ENCODE measurements at places on chromosomes 2 and 18. TPM values are rescaled to one million over a fixed set of nuclear protein-coding genes. Genes with fewer than 3 reads are reported as not detected.

ARHGAP25 gene
- 1.7 TPM for total RNA-seq

GRCh38 chr2:95037384-95037839, 11.9 kb downstream of the MAL start:
- no peak for DNase-seq

TM4SF20 gene
- not detected for total RNA-seq

DNA sequence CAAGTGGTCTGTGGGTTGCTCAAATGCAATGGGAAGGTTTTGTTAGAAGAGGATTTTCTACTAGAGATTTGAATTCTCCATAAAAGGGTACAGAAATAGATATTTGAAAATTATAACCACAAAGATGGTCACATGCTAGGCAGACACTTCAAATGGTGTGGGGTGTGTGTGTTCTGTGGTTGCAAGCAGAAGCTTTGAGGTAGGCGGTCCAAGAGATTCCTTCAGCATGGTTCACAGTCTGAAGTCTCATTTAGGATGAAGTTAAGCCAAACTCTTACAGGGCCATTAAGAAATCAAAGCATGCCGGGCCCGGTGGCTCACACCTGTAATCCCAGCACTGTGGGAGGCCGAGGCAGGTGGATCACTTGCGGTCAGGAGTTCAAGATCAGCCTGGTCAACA, 38.3 kb upstream of the RMDN2 start:
- no peak for DNase-seq

C2orf81 gene
- 0.28 TPM for total RNA-seq

DNA sequence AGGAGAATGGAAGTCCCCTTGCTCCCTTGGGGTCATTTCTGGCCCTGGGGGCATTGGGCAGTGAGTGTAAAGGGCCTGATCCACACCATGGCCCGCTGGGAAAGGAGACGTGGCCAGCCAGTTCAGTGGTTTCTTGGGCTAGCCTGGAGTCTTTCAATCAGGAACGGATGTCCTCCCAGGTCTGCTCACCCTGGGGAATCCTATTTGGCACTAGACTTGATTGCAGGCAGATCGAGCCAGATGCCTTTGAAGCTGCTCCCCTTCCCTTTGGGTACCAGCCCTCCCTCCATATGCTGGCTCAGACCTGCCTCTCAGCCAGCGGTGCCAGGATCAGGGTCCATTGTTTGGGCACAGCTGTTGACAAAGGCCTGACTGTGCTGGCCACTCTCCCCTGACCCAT, 11.0 kb downstream of the FBLN7 start:
- DNase-seq, result no peak

- DNase-seq, result no peak
These were observed 112.9 kb downstream of the RIF1 start for GRCh38 chr2:151522556-151522955.

PDE11A gene
- total RNA-seq, result 0.04 TPM

EML6 gene
- total RNA-seq, result 2.0 TPM

GRCh38 chr2:136119717-136120675, 2.0 kb upstream of the CXCR4 start:
- DNase-seq, result no peak

- no peak for DNase-seq
These were observed 84.2 kb downstream of the NCKAP5 start for GRCh38 chr2:133484106-133484505.

GNLY gene
- total RNA-seq, result not detected

DNA sequence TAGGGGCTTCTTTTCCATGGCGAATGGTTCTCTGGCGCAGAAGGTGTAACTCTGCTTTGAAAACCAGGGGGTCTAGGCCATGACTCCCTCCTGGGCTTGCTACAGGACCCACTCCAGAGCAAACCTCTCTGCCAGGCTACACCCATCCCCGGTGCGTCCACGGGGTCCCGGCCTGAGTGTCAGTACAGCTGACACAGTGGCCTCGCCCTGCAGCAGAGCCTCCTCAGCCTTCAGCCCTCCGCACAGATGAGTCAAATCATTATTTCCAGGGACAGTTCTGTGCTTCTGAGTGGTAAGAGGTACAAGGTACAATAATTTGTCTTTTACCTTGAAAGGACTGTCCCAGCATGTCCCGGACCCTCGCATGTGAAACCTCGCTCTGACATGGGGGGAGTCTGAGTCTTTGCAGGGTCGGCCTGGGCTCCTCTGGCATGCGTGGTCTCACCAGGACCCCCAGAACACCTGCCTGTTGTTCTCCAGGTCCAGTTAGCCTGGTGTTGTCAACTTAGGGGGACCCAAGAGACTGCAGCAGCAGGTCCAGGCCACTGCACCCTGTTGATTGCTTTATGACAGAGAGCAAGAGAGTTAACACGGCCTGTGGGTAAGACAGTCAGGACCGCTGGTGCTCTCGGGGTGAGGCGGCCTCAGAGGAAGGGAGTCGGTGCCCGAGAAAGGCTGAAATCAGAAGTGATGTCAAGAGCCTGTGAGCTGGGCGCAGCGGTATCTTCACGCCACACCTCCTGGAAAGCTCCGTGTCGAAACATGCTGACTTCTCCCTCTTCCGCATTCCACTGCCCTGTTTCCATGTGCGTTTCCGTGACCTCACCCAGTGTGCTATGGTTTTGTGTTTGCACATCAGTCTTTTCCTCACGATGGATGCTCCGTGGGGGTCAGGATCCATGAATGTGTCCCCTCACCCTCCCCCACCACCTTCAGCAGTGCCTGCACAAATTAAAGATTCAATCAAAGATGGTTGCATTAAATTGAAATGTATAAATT, 340.1 kb downstream of the EIPR1 start:
- no peak for DNase-seq

GRCh38 chr2:238719641-238720040, 128.2 kb upstream of the TWIST2 start:
- DNase-seq, result no peak

DNA sequence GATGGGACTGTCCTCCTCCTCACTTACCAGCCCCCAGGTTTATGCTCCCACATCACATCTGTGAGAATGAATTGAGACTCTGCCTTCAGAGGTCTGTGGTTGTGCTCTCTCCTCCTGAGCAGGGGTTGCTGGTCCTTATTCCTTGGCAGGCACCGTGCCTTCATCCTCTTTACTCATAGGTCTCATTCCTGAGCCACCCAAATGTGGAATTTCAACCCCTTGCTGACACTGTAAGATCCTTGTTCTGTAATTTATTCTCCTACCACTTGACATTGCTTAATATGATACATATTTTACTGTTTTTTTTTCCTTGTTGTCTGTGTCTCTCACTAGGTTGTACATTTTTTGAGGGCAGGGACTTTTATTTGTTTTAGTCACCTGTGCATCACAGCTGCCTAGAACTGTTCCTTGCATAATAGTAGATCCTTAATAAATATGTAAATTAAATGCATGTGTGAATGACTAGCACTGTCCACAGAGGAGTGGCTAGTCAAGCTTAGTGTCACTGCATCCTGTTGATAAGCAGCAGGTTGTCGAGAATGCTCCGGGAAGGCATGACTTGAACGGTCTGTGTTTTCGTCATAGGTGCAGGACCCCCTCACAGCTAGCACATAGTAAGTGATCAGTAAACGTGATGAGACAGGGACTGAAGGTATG, 180.6 kb downstream of the ZNF407 start:
- no peak for DNase-seq

DNA sequence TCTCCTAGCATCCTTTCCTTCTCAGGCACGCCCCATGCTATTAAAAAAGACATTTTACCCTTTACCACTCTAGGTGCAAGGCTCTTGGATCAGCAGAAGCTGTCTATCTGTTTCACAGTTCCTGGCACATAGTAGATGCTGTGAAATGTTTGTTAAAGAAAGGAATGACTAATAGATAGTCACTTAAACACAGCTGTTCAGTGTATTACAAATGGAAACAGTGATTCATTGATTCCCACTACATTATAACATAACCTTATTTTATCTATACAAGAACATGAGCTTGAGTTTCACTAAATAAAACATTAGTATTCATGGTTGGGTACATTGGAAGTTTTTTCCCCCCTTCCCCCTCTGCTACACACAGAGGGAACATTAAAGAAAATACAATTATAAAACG, 142.1 kb downstream of the ASXL3 start:
- DNase-seq, result no peak

DNA sequence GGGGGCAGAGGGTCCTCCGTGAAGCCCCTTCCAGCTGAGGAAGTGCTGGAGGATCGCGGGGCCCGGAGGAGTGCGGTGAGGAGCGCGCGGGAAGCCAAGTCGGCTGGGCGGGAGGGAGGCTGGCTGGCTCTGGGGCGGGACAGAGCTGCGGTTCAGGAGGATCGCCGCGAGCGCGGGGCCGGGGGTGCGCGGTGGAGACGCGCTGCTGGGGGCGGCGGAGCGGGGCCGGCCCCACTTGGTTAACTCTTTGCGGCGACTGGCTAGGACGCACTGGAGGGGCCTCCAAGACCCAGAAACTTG, 464 bp downstream of the CYBRD1 start:
- DNase-seq, result no peak

ARL4C gene
- 1.6 TPM for total RNA-seq

STK11IP gene
- total RNA-seq, result 15.3 TPM

- DNase-seq, result no peak
These were observed 182.5 kb downstream of the CTIF start for GRCh38 chr18:48721312-48721711.

GRCh38 chr2:120820263-120820952, 84.7 kb downstream of the GLI2 start:
- DNase-seq, result no peak

DNA sequence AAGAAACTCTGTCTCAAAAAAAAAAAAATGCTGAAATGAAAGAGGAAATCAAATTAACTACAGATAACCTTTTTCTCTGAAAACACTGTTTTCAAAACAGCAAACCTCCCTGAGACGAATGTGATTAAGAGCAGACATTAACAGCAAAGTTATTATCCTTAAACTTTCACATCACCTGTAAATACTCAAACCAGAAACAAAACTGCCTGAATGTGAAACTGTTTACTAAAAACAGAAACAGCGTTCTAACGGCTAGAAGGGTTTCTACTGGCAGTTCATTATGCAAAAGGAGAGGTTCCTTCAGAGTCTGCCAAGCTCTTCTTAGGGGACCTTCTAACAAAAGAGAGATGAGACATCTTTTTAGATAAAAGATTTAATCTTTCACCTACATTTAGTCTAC, 45.9 kb downstream of the PNO1 start:
- DNase-seq, result no peak

ATP6V1C2 gene
- not detected for total RNA-seq

- DNase-seq, result no peak
These were observed 75.1 kb upstream of the STK39 start for GRCh38 chr2:168322325-168323007.

KYNU gene
- total RNA-seq, result 0.07 TPM

GRCh38 chr2:10341193-10341592, 38.5 kb downstream of the HPCAL1 start:
- no peak for DNase-seq

DNA sequence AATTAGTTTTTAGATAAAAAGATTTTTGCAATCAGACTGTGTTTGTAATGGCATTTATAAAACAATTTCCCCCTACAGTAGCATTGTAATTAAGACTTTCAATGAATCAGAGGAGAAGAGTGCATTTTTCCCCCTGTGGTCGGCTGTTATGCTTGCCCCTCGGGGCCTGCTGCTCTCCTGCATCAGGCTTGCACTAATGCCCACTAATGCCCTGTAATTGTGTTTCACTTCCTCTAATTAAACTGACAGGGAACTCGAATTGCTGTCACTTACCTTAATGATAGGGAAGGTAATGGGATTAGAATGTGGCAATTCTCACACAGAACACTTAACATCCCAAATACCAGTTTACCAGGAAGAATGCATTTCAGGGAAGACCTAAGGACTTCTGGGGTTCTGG, 61.2 kb upstream of the LRRTM1 start:
- DNase-seq, result no peak

DNA sequence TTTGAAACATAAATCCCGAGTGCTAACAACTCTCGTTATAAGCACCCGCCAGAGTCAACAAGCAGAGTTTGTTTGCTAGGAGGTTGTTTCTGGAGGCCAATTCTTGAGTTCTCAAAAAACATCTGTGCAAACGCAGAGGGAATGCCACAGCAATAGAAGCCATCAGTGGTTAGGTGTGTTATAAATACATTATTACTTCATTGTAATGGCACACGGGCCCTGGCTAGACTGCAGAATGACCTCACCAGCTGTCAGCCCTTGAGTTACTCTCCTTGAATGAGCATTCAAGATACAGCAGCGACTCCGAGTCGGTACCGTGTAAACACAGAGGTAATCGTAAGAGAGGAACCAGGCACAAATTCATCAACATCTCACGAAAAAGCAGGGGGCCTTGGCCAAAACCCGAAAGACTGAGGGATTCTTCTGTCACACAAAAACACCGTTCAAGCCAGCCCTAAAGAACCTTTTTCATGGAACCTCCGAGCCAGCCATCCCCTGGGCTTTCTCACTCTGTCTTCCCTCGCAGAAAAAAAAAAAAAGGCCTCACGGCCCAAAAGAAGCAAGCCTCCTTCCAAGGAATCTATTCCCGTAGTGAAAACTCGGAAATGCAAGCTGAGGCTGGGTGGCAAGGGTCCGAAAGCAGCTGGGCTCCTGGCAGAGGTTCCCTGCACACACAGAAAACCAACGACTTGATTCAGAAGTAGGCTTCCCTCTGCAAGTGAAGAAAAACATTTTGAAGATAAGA, 133.7 kb upstream of the MEIS1 start:
- no peak for DNase-seq

GRCh38 chr2:151767536-151767935, 33.3 kb upstream of the NEB start:
- no peak for DNase-seq

CPLX4 gene
- total RNA-seq, result not detected

IMPA2 gene
- total RNA-seq, result 10.2 TPM

IHH gene
- not detected for total RNA-seq

GRP gene
- total RNA-seq, result not detected

- DNase-seq, result no peak
These were observed 21.8 kb upstream of the TANK start for GRCh38 chr2:161138429-161138828.

DNA sequence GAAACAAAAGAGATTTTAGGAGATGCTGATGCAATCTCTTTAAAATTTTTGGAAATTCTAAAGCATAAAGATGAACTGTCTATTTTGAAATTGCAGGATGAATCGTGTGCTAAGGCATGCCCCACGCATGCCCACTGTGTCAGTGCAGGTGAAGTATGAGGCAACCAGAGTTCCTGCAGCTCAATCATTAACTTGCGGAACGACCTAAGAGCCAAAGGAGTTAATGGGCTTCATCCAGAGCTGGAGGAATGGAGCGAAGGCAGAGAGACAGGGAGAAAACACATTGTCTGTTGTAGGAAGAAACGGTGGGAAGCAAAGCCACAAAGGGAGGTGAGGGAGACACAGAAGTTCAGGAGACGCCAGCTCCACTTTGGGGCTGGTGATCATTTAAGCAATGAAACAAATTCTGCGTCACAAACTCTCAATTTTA, 265.2 kb downstream of the CCDC85A start:
- no peak for DNase-seq

ZRANB3 gene
- 5.1 TPM for total RNA-seq

CNGA3 gene
- not detected for total RNA-seq

ROCK1 gene
- 37.4 TPM for total RNA-seq

PLEK gene
- 0.11 TPM for total RNA-seq

DNA sequence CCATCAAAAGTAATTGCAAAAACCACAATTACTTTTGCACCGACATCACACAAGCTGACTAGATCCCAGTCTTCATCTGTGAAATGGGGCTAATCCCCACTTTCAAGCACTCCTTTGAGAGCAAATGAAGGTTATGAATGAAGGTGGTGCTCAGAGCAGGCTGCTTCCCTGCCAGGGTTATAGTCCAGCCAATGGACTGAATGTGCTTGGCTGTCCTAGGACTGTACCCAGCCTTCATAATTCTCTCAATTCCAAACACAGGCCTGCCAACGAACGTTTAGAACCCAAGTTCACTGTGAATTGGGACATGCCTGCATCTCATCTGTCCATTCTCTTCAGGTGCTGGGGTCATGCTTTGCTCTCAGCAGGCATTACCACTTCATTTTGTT, 27.8 kb upstream of the ICOS start:
- no peak for DNase-seq

Data from pulmonary artery endothelial cell (primary cell).